ENCODE measurements at places on chromosomes 1 and 21.

DNA sequence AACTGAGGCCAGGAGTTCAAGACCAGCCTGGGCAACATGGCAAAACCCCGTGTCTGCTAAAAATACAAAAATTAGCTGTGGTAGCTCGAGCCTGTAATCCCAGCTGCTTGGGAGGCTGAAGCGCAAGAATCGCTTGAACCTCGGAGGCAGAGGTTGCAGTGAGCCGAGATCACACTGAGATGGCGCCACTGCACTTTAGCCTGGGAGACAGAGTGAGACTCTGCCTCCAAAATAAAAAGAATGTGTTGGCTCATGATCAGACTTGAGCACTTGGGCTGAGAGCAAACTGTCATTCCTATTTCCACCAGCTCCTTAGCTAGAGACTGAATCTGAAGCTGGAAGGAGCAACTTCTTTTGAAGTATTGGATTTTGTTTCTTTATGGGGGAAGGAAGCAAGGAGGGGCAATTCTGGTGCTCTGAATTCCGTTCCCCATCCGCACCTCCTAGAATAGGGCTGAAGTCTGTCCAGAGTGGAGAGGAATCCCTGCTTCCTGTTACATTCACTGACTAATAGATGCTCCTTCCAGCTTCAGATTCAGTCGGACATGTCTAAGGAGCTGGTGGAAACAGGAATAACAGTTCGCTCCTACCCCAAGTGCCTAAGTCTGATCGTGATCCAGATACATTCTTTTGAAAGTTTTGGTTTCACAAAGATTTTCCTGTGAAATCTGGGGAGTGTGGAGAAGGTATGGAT, 3.8 kb downstream of the ZNF672 start:
- no peak for DNase-seq

GRCh38 chr1:166166698-166167571, at the start of gene FAM78B:
Gene FAM78B, minus strand, starts transcription at chr1:166167001. Its CDS starts 753 bp downstream, at chr1:166166248.
- peak; percentile 4 for DNase-seq

- DNase-seq: no peak
Observed at GRCh38 chr1:214445831-214446614, 105.4 kb downstream of the PTPN14 start.

- no peak for DNase-seq
Observed at GRCh38 chr21:18253221-18253620, 8.6 kb downstream of the CHODL start.

GRCh38 chr1:173415490-173415889, 61.6 kb upstream of the PRDX6 start:
- DNase-seq: no peak

GRCh38 chr1:167879508-167879907, 34.4 kb downstream of the ADCY10 start:
- DNase-seq: no peak

GRCh38 chr1:102757363-102757762, 351.0 kb downstream of the COL11A1 start:
- no peak for DNase-seq

GRCh38 chr1:97137862-97138514, 416.4 kb downstream of the PTBP2 start:
- no peak for DNase-seq

- no peak for DNase-seq
Observed at GRCh38 chr1:32464191-32464715, 619 bp upstream of the ZBTB8B start.

GRCh38 chr1:208154040-208154439, 90.1 kb downstream of the PLXNA2 start:
- DNase-seq: no peak

- DNase-seq: no peak
Observed at GRCh38 chr1:17596186-17596585, 56.7 kb downstream of the ARHGEF10L start.

DNA sequence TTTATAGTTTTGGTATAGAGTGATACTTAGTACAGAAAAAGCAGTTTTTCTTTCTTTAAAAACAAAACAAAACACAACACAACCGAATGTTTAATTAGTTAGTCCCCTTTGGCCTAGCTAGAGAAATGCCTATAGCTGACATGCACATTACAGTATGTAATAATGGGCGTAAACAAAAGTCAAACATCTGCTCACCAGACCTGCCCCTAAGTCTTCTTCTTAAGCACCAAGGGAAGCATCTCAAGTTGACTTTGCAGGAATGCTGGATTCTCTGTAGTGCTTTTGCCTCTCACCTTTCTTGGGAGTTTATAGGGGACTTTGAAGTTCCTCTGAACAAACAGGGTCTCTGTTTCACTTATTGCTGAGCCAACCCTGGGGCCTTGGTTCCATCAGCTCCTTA, 143.7 kb downstream of the TM2D1 start:
- DNase-seq: no peak

DNA sequence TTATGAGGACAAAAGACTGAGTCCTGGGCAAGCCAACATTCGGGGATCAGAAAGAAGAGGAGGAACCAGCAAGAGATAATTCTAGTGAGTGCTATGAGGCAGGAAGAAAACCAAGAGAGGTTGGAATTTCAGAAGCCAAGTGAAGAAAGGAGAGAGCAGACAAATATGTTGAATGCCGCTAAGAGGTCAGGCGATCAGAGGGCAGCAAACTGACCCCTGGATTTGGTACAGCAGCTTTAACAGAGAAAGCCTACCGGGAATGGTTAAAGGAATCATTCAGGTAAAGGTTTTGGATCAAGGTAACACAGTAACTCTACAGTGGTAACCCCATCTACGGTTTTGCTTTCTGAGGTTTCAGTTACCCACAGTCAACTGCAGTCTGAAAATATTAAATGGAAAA, 5.4 kb downstream of the CLCC1 start:
- no peak for DNase-seq

GRCh38 chr1:101131239-101131843, 105.5 kb upstream of the S1PR1 start:
- no peak for DNase-seq

DNA sequence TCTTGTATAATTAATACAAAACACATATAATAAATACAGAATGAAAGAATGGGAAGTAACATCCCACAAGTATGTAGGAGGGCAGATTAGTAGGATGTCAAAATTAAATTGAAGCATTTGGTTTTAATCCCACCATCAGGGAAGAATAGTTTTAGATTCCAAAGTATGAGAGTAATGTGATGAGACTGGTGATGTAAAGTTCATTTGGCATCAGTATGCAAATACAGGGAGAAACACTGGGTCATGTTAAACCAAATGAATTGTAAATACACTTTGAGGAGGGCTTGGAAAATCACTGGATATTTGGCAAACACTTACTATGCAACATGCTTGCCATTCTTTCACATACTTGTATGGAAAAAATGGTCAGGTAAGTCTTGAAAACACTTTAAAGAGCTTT, 358.8 kb downstream of the DPYD start:
- no peak for DNase-seq

- no peak for DNase-seq
Observed at GRCh38 chr1:183744132-183744913, 60.6 kb upstream of the RGL1 start.

- DNase-seq: no peak
Observed at GRCh38 chr1:195939844-195940243, 668.4 kb downstream of the KCNT2 start.

GRCh38 chr21:19908390-19908789, 1089.8 kb upstream of the NCAM2 start:
- DNase-seq: no peak

GRCh38 chr1:29590583-29591565, 354.6 kb downstream of the PTPRU start:
- no peak for DNase-seq

GRCh38 chr1:942411-942821, 16.6 kb downstream of the NOC2L start:
- DNase-seq: no peak

DNA sequence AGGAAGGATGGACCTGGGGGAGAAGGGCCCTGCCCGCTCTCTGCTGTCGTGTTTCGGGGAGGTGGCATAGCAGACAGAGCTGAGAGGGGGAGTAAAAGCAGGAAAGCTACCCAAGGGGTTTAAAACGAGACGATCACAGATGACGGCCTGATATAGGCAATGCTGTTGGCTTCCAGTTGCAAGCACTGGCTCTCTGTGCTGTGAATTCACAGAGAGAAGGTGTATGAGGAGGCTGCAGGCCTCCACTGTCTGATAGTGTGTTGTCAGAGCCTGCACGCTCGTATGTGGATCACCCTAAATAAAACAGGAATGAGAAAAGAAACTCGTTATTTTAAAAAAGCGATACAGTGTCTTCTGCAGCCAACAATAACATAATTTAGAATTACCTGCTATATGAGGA, 57.4 kb downstream of the LGR6 start:
- no peak for DNase-seq

GRCh38 chr1:7745783-7746182, 25.3 kb upstream of the VAMP3 start:
- DNase-seq: no peak

DNA sequence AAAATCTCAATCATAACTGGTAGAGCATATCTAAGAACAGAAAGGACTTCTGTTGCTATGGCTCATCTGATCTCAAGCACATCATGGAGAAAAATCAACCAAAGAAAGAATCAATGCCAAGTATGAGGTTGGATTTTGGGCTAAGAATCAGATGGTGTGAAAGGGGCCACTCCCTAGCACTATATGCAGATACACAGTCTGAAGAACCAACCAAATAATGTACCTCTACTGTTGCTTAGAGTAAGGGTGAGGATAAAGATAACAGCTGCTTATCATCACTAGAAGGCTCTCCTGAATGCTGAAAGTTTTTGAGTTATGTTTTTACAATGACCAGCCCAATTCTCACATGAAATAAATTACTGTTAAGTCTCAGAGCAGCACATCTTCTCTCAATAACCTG, 35.6 kb downstream of the ST7L start:
- DNase-seq: no peak

GRCh38 chr1:210467440-210468043, 138.8 kb downstream of the HHAT start:
- DNase-seq: no peak

DNA sequence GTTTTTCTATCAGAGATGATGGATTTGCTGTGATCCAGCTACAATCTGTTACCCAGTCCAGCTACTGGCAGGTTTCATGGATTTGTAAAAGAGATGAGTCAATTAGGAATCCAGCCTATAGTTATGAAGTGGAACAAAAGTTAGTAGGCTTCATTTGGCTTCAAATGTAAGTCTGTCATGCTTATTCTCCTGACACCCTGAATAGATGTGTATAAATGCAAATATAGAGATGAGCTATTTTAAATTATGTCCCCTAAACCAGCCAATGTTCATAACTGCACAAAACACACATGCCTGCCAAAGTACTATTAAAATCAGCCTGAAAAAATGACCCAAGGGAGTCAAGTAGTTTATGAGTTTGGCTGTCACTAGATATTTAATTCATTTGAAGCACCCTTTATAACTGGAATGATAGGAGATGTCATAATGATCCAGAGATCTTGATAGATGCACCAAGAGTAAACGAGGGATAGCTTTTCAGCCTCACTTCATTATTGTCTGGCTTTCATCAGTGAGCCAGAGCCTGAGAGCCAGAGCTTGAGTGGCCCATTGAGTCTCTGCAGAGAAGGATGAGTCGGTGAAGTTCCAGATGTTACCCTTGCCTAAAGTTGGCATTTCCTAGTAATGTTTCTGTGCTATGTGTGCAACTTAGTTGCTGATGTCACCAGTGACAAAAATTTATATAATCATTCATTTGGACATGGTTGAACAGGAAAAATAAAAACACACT, 11.8 kb upstream of the NTMT2 start:
- DNase-seq: no peak

DNA sequence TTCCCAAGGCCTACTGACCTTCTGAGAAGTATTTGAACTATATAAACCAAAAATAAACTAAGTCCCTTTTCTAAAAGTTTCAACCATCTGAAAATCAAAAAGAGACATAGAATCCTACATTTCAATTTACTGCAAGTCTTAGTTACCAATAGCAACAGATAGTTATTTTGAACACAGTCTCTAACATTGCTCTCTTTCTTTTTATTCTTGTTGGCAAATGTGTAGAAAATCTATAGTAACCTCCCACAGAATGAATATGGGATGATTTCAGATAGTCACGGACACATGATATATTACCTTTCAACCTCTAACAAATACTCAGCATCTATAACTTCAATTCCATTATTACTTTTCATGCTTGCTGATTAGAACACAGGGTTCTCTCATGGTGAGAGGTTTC, 68.9 kb upstream of the RAB3GAP2 start:
- DNase-seq: no peak

DNA sequence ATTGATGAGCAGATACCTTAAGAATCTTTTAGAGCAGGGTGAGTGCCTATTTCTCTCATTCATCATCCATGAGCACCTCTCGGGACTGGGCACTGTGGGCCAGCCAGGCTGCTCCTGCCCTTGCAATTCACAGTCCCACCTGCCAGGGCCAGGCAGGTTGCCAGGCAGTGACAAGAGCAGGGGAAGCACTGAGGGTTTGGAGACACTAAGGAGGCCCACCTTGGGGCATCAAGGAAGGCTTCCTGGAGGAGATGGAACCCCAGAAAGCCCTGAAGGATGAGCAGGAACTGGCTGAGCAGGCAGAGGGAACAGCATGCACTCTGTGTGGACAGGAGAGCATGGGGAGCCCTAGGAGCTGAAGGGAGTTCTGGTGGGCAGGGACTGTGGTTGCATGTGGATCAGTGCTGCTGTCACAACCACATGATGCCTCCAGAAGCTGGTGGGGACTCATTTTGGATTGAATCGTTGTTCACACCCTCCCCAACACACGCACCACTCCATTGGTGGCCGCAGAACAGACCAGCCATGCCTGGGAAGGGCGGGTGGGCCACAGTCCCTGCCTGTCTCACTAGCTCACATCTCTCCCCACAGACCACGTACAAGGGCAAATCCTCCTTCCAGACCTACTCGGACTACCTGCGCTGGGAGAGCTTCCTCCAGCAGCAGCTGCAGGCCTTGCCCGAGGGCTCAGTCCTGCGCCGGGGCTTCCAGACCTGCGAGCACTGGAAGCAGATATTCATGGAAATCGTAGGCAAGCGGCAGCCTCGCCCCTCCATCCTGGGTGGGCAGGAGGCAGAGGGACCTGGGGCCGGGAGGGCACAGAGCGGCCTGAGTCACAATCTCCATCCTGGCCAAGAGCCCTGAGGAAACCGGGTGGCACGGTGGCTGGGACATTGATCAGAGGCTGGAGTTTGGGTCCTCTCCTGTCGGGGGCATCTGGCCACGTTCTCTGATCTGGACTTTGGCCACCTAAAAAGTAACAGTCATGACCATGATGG, 55.1 kb downstream of the DISP3 start:
- DNase-seq: no peak

DNA sequence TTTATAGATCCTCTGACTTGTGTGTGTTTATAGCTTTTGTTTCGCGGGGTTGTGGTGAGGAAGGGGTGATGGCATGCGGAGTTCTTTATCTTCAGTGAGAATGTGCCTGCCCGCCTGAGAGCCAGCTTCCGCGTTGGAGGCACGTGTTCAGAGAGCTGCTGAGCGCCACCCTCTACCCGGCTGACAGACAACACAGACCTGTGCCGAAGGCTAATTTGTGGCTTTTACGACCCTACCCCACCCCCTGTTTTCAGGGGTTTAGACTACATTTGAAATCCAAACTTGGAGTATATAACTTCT, 14.4 kb upstream of the CD101 start:
- DNase-seq: peak; percentile 18
